ENCODE measurements at places on chromosomes 5 and 9.

DNA sequence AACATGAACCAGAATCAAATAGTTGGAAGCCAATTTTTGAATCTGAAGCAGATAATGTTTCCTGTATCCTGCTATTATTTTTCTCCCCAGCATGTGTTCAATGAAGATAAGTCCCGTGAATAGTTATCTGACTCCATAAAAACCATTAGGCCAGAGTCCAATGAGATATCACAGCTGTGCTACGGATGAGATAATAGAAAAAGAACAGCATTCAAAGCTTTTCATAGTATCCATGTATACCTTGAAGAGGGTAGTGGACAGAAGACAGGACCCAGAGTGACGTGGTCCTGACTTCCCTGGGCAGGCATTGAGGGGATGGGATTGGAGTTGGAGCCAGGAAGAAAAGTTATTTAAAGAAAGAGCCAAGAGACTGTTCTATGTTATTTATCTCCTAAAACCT is 50.7 kb upstream of the C6 start:
- DNase-seq: no peak

DNA sequence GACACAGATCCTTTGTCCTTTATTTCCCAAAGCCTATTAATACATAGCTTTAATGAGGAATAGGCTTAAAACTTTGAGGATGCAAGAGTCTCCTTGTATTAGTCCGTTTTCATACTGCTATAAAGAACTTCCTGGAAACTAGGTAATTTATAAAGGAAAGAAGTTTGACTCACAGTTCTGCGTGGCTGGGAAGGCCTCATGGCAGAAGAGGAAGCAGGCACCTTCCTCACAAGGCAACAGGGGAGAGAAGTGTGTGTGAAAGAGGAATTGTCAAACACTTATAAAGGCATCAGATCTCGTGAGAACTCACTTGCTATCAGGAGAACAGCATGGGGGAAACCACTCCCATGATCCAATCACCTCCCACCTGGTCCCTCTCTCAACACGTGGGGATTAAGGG is 5.4 kb upstream of the CLK4 start:
- no peak for DNase-seq

DNA sequence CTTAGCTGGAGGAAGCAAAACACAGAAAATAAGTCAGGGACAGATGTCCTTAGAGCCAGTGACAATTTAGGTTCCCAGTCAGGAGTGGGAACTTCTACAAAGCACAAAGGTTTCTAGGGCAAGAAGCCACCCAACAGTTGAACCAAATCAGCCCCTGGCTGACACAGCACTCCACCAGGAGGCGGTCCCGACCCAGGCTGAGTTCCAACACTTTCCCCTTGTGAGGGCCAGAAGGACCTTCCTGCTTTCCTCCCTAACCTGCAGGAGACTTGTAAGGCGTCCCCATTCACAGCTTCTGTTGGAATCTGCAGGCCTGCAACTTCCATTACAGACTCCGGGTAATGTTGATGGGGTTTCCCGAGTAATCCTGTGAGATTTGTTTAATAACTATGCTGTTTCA is 416.4 kb upstream of the IRX1 start:
- DNase-seq: no peak

DNA sequence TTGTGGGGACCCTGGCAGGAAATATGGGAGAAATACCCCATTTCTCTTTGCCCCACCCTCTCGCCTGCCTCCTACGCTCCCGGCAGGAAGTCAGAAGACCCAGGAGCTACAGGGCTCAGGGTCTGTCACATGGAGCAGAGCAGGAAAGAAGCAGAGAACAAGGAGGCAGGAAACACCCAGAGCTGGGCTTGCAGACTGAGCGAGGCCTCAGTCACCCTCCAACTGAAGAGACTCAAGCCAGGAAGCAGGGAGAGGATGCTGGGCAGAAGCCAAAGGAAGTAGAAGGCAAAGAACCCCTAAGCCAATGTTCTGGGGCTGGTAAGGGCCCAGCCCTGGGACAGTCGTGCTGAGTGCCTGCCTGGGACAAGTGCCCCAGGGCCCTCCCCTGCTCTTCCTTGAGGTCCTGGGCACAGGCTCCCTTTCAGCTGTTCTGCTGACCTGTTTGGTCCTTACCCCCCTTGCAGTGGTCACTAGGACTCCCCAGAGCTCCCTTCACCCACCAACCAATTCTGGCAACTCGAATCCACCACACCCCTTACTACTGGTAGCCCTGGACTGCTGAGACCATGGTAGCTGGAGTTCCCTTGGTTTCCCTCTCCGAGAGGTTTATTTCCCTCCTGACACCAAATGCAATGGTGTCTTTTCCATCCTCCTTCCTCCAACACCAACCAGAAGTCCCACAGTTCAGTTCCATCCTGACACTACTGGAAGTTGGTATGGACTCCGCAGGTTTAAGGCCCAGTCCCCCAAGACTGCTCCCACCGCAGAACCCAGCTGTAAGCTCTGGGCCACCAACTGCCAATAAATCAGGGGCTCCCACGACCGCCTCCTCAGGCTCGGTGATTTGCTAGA is 157.5 kb downstream of the COL23A1 start:
- no peak for DNase-seq

DNA sequence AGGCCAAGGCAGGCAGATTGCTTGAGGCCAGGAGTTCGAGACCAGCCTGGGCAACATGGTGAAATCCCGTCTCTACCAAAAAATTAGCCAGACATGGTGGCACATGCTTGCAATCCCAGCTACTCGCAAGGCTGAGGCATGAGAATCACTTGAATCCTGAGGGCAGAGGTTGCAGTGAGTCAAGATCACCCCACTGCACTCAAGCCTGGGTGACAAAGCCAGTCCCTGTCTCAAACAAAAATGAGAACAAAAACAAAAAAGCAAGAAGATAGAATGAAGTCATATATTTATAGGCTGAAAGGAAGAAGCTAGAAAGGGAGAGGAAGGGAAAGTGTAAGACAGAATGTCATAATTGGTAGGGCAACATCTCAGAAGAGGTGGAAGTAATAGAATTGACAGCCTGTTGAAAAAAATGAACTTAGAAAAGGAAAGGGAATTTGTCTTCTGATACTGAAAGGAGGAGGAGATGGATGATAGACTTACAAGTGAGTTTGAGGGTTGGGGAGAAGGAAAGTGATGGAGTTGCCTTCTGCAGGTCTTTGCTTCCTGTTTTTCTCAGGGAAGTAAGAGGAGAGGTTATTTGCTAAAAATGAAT is 32.2 kb downstream of the CARD6 start:
- no peak for DNase-seq

DNA sequence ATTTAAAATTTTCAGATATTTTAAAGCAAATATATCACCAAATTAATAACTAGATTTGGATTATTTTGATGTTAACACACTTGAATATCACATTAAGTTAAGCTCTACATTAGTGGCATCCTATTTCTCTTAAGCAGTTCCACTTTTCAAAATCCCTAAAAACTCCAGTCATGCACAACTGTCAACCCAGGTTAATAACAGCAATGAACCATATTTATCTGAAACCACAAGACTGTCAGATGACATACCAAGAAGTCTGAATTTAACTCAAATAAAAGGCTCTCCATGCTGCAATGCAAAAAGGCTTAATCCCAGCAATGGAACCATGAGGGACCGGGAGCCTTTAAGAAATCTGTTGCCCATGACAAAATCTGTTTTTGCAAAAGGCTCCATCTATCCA is 27.5 kb downstream of the FNIP1 start:
- no peak for DNase-seq

- DNase-seq: no peak
Measured at GRCh38 chr5:4625206-4625896, 514.8 kb upstream of the ADAMTS16 start.

- no peak for DNase-seq
Measured at GRCh38 chr5:89901983-89902382, 507.6 kb downstream of the CETN3 start.

DNA sequence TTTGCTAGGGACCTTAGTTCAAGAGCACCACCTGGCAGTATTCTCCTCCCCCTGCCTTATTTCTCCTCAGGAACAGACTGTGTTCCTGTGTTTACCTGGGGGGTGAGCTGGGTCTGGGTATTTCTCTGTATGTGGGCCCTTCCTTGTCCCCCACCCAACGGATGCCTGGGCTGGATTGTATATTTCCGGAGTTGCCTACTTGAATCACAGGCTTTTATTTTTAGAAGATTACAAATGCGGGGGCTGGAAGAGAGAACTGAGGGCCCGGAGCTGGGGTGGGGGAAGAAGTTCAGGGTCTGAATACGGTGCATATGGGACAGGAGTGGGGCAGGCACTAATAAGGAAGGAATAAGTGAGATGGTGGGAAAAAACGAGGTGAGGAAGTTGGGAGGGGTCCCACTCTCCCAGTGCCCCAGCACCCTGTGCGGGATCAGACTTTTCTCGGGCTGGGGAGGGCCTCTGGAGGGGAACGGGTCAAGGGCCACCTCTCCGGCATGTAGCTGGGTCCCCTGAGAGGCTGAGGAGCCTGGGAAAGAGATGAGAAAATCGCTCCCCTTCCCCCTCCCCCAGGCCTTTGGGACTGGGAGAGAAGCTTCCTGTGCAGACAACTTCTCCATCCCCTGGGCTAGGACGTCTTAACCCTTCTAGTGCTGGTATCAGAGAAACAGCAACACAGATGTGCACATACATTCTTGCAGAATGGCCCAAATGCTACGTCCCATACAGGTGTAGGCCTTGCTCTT is 42.1 kb downstream of the PCDH1 start:
- DNase-seq: no peak

DNA sequence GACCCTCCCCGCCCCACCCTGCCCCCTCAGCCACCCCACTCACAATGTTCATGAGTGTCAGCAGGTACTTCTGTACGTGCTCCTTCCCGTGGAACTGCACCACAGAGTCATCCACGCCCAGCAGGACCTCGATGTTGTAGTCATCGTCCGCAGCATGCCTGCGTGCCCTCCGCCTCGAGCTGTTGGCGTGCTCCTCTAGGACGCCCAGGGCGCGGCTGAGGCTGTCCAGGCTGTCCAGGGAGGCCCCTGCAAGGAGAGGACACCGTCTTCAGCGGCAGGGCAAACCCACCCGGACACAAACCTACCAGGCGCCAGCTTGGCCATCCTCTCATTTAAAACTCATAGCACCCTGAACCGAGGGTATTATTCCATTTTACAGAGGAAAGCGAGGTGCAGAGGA is 137.8 kb downstream of the ADAMTS2 start:
- DNase-seq: no peak

DNA sequence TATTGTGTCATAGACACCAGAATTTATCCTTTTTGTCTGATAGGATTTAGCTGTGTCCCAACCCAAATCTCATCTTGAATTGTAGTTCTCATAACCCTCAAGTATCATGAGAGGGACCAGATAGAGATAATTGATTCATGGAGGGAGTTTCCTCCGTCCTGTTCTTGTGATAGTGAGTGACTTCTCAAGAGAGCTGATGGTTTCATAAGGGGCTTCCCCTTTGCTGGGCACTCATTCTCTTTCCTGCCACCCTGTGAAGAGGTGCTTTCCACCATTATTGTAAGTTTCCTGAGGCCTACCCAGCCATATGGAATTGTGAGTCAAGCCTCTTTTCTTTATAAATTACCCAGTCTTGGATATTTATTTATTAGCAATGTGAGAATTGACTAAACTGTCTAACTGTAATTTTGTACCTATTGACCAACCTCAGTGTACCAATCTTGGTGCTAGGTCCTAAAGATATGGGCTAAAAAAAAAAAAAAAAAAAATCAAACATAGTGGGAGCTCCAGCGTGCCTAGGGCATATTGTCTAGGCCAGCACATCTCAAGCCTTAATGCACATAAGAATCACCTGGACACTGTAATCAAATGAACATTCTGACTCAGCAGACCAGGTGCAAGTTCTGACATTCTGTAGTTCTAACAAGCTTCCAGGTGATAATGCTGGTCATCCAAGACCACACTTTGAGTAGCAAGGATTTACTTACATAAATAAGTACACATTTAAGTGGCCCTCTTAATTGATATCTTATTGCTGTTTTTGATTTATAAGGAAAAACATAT is 30.5 kb downstream of the ST8SIA4 start:
- DNase-seq: no peak

DNA sequence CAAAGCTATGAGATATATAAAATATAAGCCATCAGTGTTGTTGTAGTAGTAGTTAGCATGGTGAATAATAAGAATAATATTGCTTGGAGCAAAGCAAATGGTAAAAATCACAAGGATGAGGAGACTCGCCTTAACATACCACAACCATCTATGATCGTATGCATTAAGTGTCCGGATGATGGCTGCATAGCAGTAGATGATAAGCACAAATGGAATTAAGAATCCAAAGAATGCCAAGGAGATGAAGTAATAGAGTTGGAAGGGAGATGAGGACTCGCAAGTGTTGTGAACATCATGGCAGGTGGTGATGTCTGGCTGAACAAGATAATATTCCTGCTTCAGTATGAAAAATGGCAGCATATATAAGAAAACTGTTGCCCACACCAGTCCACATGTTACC is 5.5 kb downstream of the F2RL2 start:
- DNase-seq: no peak

GRCh38 chr9:37449862-37450632 is 15.2 kb downstream of the ZBTB5 start:
- DNase-seq: no peak

Measured in activated CD8-positive, alpha-beta memory T cell treated with anti-CD3 and anti-CD28 coated beads for 4 hours (primary cell).